AG10803 (cell line): ENCODE measurements at places on chromosomes 1 and 21.

- DNase-seq = no peak
These were observed 29.1 kb upstream of the SLC25A33 start for GRCh38 chr1:9510130-9510529.

- no peak for DNase-seq
These were observed 17.7 kb downstream of the RAP1GAP start for GRCh38 chr1:21651214-21652042.

GRCh38 chr1:54922921-54923421 lies 36.0 kb upstream of the DHCR24 start:
- DNase-seq = peak; percentile 74

GRCh38 chr1:159009704-159010361 lies at the start of gene IFI16:
Gene IFI16, plus strand, starts transcription at chr1:159009907. Its CDS starts 4,774 bp downstream, at chr1:159014681.
- DNase-seq = peak; percentile 93

DNA sequence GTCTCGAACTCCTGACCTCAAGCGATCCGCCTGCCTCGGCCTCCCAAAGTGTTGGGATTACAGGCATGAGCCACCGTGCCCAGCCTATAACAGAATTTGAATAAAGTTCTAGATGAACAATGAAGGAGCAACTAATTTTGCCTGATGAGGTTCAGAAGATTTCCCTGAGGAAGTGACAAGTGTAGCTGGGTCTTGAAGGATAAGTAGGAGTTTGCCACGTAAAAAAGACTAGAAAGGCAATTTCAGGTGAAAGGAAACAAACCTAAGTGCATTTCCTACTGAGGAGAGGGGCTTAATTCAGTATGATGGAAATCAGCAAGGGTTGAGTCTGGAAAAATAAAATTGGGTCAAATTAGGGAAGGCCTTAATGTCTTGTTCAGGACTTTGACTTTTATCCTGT lies 18.6 kb upstream of the DMRTB1 start:
- no peak for DNase-seq

- peak; percentile 30 for DNase-seq
These were observed 2.7 kb downstream of the USP25 start for GRCh38 chr21:15732290-15732995.

DNA sequence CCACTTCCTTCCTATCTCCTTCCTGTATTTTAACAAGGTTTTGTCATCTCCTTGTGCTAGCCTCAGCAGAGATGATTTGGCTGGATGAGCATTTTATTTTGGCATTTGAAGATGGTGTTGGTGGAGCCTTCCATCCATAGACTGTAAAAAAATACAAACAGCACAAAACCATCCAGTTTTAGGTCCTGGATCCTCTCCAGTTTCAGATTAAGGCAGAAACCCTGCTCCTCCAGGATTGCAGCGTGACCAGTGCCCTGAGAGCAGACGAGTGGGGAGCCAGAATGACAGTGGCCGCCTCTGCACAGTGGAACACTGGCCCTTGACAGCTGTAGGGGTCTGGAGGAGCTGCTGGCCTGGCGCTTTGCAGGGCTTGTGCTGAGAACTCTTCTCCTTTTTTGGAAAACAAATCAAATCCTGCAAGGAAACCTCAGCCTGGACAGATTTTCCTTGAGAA lies 72.2 kb upstream of the GADD45A start:
- peak; percentile 3 for DNase-seq

- DNase-seq = peak; percentile 53
These were observed 15.7 kb downstream of the MATN1 start for GRCh38 chr1:30707412-30708360.

- DNase-seq = no peak
These were observed 400.0 kb upstream of the TMPRSS15 start for GRCh38 chr21:18803624-18804023.

- no peak for DNase-seq
These were observed 54.8 kb downstream of the GLIS1 start for GRCh38 chr1:53683986-53684740.
